Mesothelial cell of epicardium (in vitro differentiated cells): ENCODE measurements at places on chromosomes 1 and 21. TPM values are rescaled to one million over a fixed set of nuclear protein-coding genes. Genes with fewer than 3 reads are reported as not detected.

DNA sequence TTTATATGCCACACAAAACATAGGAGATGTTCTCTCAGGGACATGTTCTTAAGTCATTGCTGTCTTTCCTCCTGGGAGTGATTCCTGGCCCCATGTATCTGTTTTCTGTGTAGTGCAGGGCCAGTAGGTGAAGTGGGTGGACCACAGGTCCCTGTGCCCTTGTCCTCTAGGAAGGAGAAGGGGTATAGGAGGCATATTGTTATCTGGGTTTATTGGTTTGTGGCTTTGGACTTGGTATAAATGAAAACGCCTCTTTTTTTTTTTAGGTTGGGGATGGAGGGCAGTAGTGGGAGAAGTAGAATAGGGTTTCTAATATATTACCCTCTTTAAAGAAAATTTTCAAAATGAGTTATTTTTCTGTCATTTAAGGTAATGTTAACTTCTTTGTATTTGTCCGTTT is 29.4 kb downstream of the DYRK1A start:
- no peak for DNase-seq

Gene PIGR
- not detected in 3 replicates for total RNA-seq

- DNase-seq: no peak
Measured at GRCh38 chr1:91513160-91513559, 12.5 kb downstream of the CDC7 start.

DNA sequence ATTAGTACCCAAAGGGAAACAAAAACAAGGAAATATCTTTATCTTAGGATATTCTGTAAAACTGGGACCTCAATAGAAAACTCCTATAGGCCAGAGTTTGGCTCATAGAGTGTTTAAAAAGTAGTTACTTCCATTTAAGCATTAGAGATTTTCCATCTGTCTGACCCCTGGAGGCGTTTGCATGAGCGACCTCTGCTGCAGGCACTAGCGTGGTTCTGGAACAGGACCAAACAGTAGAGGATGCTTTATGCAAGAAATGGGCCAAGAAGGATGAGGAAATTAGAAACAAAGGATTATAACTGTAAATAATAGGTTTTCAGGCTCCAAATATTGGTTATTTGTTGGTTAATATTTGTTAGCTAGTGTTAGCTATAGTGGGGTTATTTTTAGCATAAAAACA is 5.7 kb downstream of the ZBTB40 start:
- no peak for DNase-seq

DNA sequence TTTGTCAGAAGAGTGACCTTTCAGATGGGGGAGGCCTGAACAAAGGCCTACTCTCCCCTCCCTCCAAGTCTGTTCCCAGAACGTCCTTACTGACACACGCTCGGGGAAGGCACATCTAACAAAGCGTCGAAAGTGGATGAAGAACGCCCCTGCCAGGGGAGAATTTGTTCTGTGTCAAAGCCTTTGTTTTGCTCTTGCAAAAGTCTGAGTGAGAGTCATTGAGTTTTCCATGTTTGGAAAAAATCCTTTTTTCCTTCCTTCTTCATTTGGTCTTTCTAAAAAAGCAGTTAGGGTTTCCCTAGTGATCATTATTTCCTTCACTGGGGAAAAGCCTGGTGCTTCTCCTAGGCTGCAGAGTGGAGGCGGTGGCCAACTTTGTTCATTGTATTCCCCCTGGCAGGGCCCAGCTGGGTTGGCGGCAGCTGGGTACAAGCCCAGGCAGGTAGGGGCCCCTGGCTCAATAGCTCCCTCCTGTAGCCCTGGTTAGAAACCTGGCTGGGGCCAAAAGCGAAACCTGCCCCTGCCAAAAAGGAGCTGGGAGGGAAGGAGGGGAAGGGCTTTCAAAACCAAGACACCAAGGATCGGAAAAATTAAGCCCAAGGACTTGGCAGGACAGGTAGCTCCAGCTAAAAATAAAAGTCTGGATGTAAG is 81.1 kb downstream of the ITPKB start:
- no peak for DNase-seq

GRCh38 chr1:239909898-239910297 is 181.8 kb upstream of the FMN2 start:
- DNase-seq: no peak

DNA sequence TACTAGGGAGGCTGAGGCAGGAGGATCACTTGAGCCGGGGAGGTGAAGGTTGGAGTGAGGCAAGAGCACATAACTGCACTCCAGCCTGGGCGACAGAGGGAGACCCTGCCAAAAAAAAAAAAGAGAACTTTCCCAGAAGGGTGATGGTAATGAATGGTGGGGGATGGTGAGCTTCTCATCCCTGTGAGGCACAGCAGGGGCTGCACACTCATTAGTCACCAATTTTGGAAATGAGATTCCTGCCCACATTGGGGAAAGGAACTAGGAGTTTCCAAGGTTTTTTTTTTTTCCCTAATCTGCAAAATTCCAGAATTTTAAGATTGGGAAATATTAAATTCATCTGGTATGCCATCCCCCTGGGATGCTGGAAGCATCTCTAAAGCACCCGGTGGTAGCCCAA is 50.2 kb upstream of the SSBP3 start:
- no peak for DNase-seq

Gene SPRR1A
- total RNA-seq: not detected in 3 replicates

- DNase-seq: no peak
Measured at GRCh38 chr1:74641876-74642275, 31.7 kb downstream of the ERICH3 start.

GRCh38 chr1:203289982-203290260 is 15.4 kb upstream of the BTG2 start:
- no peak for DNase-seq

- DNase-seq: no peak
Measured at GRCh38 chr1:8962812-8963530, 17.3 kb downstream of the CA6 start.

Gene KRTAP27-1
- not detected in 3 replicates for total RNA-seq

Gene DUSP23
- total RNA-seq: 40.1 to 42.1 TPM (median 41.3 TPM) in 3 replicates

DNA sequence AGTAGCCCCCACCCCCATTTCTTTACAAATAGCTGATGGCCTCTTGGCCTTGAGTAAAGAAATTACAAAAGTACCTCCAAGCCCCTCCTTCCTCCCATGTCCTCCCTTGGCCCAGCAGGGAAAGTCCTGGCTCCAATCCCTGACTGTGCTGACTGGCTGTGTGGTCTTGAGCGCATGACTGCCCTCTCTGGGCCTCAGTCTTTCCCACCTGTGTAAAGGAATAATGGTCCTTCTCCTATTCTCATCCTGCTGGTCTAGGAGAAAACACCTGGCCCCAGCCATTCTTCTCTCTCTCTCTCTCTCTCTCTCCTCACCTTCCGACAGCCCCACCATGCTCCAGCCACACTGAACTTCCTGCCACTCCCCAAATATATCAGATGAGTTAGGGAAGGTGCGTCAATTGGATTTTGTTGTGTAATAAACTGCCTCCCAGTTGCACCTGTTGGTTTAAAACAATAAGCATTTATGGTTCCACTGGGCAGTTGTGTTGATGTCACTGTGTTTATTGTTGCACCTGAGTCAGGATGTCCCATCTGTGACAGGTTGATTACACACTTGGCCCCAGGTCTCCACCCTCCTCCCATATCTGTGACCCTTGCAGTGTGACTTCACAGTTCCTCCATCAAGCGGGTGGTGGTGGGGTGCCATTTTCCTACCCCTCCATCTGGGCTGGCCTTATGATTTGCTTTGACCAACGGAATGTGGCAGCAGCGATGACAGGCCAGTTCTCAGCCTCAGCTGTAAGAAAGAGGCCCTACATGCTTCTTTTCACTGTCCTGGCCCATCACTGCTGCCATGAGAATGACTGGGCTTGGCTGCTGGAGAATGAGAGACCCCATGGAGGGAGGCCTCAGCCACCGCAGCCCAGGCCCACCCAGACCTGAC is 22.3 kb upstream of the LRP8 start:
- DNase-seq: peak; percentile 4

DNA sequence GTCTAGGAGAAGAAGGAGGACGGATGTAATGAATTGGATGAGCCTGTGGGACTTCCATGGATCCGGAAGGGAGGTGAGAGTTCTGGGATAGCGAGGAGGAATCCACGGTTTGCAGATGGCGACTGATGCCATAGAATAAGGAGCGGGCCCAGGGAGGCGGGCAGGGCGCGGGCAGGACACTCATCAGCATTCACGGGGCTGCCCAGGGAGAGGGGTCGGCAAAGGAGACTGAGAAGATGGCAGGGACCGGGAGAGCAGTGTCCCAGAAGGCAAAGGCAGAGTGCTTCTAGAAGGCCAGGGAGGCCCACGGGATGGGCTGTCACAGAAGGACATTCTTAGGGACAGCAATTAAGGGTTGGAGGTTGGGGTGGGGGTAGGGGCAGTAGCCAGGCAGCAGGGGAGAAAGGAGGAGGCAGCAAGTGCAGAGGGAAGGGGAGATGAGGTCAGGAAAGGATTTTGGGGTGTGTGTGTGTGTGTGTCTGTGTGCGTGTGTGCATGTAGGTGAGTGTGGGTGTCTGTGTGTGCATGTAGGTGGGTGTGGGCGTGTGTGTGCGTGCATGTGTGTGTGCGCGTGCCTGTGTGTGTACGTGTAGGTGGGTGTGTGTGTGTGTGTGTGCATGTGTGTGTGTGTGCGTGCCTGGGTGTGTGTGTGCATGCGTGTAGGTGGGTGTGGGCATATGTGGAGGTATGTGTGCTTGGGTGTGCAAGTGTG is 1.1 kb upstream of the COL8A2 start:
- DNase-seq: no peak

DNA sequence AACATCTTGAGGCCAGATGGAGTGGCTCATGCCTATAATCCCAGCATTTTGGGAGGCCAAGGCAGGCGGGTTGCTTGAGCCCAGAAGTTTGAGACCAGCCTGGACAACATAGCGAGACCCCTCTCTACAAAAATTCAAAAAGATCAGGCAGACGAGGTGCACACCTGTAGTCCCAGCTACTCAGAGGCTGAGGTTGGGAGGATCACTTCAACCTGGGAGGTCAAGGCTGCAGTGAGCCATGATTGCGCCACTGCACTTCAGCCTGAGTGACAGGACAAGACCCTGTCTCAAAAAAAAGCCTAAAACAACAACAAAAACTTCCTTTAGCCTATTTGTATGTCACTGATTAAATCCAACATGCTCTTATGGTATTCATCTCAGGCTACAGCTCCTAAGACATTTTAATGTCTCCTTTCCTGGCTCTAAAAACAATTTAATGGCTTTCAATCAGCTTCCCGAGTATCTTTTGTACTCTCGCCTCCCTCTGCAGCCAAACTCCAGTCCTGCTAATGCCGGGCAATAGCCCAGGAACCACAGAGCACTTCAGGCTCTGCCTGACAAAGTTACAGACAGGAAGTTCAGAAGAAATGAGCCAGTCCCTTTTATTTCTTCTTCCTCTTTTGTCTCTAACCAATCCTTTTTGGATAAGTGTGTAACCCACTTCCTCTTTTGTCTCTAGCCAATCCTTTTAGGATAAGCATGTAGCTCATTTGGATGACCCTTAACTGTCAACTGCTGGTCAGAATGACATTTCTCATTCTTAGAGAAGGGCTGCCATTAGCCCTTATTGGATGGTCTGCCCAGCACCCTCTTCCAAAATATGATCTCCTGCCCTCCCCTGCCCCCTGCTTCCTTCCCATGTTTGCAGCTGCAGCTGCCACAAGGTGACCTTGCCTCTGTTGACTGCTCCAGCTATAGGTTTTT is 6.6 kb upstream of the DOP1B start:
- DNase-seq: no peak

DNA sequence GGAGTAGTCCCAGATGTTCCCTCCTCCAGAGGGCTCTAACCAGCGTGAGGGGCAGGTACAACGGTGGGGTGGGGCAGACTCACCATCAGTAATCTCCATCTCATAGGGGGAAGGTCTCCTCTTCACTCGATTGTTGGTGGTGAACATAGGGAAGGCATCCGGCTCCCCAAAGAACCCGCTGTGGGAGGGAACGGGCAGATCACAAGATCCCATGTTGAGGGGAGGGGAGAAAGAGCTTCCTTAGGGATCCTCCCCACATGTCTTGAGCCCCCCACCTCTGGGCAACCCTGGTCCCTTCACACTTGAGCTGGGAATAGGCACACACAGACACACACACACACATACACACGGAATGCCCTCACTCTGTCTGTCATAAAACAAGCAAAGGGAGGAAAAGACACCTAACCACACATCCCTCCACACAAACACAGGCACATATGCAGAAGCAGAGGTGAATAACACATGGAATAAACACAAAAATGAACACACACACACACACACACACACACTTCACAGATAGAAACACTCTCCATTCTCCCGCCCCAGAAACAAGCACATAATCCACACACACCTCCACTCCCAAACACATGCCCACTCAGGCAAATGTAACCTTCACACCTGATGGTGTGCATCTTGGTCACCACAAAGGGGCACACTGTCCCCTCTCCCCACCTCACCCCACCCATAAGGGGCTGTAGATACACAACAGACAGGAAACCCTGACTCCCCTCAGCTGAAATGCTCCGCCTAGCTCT is 7.9 kb downstream of the TAL1 start:
- DNase-seq: no peak

GRCh38 chr1:9490605-9491339 is 48.5 kb upstream of the SLC25A33 start:
- peak; percentile 79 for DNase-seq

Gene NR1I3
- not detected in 3 replicates for total RNA-seq
